ENCODE measurements at places on chromosomes 5 and 9.

DNA sequence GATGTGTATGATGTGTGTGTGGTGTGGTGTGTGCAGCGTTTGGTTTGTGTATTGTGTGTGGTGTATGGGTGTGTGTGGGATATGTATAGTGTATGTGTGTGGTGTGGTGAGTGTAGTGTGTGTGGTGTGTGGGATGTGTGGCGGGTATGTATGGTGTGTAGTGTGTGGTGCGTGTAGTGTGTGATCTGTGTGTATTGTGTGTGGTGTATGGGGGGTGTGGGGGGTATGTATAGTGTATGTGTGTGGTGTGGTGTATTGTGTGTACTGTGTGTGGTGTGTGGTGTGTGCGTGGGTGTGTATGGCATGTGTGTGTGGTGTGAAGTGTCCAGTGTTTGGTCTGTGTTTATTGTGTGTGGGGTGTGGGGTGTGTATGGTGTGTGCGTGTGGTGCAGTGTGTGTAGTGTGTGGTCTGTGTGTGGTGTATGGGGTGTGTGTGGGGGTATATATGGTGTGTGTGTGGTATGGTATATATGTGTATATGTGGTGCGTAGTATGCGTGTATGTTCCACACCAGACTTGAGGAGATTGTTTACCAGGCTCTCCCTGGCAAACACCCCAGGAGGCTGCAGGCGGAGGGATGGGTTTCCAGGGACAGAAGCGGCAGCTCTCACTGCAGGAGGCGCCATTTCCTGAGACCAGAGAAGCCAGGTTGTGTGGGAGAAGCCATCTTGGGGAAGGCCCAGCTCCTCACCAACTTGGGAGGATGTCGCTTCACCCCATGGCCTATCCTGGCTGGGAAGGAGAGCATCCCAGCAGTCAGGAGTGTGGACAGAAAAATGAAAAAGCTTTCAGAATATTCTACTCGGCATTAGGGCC is 138.1 kb downstream of the NXNL2 start:
- DNase-seq, result no peak
- H3K27me3 ChIP-seq, result peaks cover 7% of the 10 kb centered on the region
- H3K36me3 ChIP-seq, result no peaks in the 10 kb centered on the region
- no peaks in the 10 kb centered on the region for H3K4me1 ChIP-seq
- no peak overlapping the region for H3K4me3 ChIP-seq

- no peak overlapping the region for H3K27ac ChIP-seq
- no peak for DNase-seq
- H3K36me3 ChIP-seq, result no peaks in the 10 kb centered on the region
- H3K27me3 ChIP-seq, result peaks cover 2% of the 10 kb centered on the region
- no peak overlapping the region for H3K4me3 ChIP-seq
These were observed 111.0 kb upstream of the RETREG1 start for GRCh38 chr5:16727755-16728325.

GRCh38 chr9:91151718-91152095 is 210.0 kb downstream of the AUH start:
- peaks cover 52% of the 10 kb centered on the region for H3K36me3 ChIP-seq
- H3K27ac ChIP-seq, result peak overlapping the region; percentile 94
- peaks cover 85% of the 10 kb centered on the region for H3K4me1 ChIP-seq
- H3K27me3 ChIP-seq, result no peaks in the 10 kb centered on the region

GRCh38 chr5:67223211-67223610 is 26.6 kb upstream of the CD180 start:
- no peak overlapping the region for H3K4me3 ChIP-seq
- no peak overlapping the region for H3K27ac ChIP-seq
- H3K4me1 ChIP-seq, result peaks cover 38% of the 10 kb centered on the region
- no peaks in the 10 kb centered on the region for H3K36me3 ChIP-seq

DNA sequence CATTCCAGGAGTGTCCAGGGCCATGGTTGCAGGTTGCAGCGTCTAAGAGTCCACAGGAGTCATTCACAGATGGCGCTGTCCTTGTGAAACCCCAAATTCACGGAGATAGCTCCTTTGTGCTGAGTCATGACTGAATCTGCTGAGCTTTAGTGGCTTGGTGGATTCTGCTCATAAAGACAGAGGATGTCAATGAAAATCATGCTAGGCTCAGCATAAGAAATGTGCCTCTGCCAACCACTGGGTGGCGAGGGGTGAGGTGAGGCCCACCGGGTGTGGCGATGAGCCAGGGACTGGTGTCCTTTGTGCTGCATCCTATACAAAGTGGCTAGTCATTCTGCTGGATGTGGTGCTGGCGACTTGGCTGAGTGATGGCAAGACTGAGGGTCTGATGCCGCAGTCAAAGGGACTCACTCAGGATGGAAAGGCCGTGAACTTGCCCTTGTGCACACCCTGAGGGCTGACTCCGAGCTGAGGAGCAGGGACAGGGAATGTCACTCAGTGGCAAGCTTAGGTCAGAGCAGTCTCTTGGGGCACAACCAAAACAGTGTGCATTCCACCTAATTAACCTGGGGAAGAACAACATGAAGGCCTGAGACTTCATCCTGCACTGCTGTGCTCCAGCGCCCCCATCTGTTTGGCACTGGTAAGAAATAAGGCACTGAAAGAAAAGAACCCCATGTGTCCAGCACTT is 71.5 kb downstream of the DAP start:
- H3K27ac ChIP-seq, result no peak overlapping the region
- H3K36me3 ChIP-seq, result peaks cover 14% of the 10 kb centered on the region
- no peaks in the 10 kb centered on the region for H3K27me3 ChIP-seq
- H3K4me3 ChIP-seq, result no peak overlapping the region

- peak; percentile 55 for DNase-seq
- H3K27ac ChIP-seq, result peak overlapping the region; percentile 86
- peak overlapping the region; percentile 91 for H3K4me3 ChIP-seq
- no peaks in the 10 kb centered on the region for H3K27me3 ChIP-seq
- peaks cover 18% of the 10 kb centered on the region for H3K4me1 ChIP-seq
- peaks cover 9% of the 10 kb centered on the region for H3K36me3 ChIP-seq
These were observed 764 bp downstream of the CAMLG start for GRCh38 chr5:134738963-134739661.

- no peaks in the 10 kb centered on the region for H3K4me1 ChIP-seq
- no peak overlapping the region for H3K27ac ChIP-seq
- DNase-seq, result no peak
- H3K27me3 ChIP-seq, result peaks cover 2% of the 10 kb centered on the region
- H3K4me3 ChIP-seq, result no peak overlapping the region
These were observed 462.6 kb downstream of the ENC1 start for GRCh38 chr5:74177961-74178360.

GRCh38 chr5:168659286-168659847 is 80.2 kb upstream of the PANK3 start:
- no peak overlapping the region for H3K4me3 ChIP-seq
- no peaks in the 10 kb centered on the region for H3K36me3 ChIP-seq
- DNase-seq, result no peak
- peaks cover 3% of the 10 kb centered on the region for H3K27me3 ChIP-seq

GRCh38 chr5:119017994-119018393 is 29.6 kb upstream of the DTWD2 start:
- H3K27me3 ChIP-seq, result no peaks in the 10 kb centered on the region
- no peak overlapping the region for H3K4me3 ChIP-seq
- H3K27ac ChIP-seq, result no peak overlapping the region

- peaks cover 41% of the 10 kb centered on the region for H3K4me1 ChIP-seq
- peak; percentile 4 for DNase-seq
These were observed 14.7 kb downstream of the MGAT1 start for GRCh38 chr5:180787711-180788431.

GRCh38 chr5:10451137-10451824 is 9.6 kb downstream of the ROPN1L start:
- H3K36me3 ChIP-seq, result no peaks in the 10 kb centered on the region
- no peak overlapping the region for H3K27ac ChIP-seq
- peaks cover 6% of the 10 kb centered on the region for H3K4me1 ChIP-seq
- H3K4me3 ChIP-seq, result no peak overlapping the region

DNA sequence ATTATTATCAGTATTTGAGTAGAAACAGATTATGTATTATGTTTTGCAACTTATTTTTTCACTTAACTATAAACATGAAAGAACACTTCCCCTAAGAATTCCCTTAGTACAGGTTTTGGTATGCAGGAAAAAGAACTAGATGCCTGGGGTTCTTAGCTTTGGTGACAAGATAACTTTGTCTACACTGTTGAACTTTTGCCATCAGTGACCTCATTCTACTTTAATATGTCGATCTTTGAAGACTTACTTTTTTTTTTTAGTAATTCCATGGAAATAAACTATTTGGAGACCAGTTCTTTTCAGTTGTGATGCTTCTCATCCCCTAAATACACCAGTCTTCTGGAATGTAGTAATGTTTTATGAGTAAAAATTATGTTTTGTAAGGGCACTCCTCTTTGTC is 34.3 kb downstream of the ZNF462 start:
- no peaks in the 10 kb centered on the region for H3K27me3 ChIP-seq
- no peaks in the 10 kb centered on the region for H3K4me1 ChIP-seq
- H3K27ac ChIP-seq, result no peak overlapping the region

DNA sequence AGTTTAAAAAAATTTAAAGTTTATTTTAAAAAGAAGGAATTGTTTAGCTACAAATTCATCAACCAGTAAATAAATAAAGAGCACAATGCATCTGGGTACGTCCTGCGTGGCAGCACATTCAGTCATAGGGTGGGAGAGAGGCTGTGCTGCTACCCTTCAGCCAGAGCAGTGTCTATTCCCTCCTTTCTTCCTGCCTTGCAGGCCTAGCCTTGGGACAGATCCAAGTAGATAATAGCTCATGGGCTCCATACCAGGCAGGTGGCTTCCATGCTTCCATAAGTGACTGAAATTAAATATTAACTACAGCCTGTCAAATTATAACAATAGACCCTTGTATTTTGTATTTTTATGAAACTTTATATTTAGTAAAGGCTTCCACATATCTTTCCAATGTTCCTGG is 408.3 kb upstream of the RGMB start:
- H3K4me3 ChIP-seq, result no peak overlapping the region
- H3K27ac ChIP-seq, result no peak overlapping the region
- no peaks in the 10 kb centered on the region for H3K4me1 ChIP-seq
- no peaks in the 10 kb centered on the region for H3K27me3 ChIP-seq
- DNase-seq, result no peak

DNA sequence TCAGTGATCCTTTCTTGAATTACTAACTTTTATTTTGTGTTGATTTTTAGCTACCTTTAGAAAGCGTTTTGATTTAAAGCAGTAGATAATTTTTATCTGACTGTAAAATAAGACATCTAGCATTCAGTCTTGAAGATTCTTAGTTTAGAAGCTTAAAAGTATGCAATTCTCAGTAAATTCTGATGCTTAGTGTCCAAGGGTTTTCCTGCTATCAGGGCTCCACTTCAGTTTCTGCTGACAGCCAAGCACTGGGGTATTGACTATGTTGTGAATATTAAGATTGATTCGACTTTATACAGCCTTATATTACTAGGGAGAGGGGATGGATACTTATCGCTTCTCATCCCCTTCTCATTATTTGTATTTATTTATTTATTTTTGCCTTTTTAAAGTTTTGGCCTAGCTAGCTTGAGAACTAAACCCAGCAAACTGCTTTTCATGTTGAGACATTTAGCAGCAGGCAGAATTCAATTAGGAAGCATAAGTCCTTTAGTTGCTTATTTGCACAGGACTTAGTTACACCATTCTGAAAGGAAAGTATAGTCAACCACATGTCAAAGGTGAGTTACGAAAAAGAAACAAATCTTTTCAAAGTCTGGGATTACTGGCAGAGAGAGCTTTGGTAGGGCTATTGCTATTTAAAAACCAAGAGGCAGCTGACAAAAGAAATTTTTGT is 2.9 kb downstream of the PBX3 start:
- H3K4me3 ChIP-seq, result no peak overlapping the region
- DNase-seq, result no peak
- H3K27ac ChIP-seq, result no peak overlapping the region
- H3K36me3 ChIP-seq, result peaks cover 13% of the 10 kb centered on the region
- peaks cover 33% of the 10 kb centered on the region for H3K4me1 ChIP-seq

DNA sequence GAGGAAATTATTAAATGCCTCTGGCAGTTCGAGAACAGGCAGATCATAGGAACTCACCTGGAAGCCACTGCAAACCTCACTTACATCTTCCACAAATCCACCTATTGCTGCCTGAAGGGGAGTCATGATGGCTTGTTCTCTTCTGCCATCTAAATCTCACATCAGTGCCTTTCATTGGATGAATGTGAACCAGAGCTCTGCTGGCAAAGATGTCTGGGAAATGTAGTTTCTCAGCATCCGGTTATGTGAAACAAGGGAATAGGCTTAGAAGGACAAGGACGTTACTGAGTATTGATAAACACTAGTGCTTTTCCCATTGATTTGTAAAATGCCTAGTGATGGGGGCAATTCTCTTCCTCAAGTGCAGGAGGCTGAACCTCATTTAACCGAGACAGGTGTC is 483.3 kb downstream of the ARHGEF28 start:
- no peak overlapping the region for H3K27ac ChIP-seq
- DNase-seq, result no peak

GRCh38 chr5:84303315-84303714 is 81.4 kb downstream of the EDIL3 start:
- H3K27ac ChIP-seq, result no peak overlapping the region
- H3K36me3 ChIP-seq, result no peaks in the 10 kb centered on the region
- H3K4me3 ChIP-seq, result no peak overlapping the region
- H3K27me3 ChIP-seq, result no peaks in the 10 kb centered on the region
- no peak for DNase-seq
- H3K4me1 ChIP-seq, result no peaks in the 10 kb centered on the region

DNA sequence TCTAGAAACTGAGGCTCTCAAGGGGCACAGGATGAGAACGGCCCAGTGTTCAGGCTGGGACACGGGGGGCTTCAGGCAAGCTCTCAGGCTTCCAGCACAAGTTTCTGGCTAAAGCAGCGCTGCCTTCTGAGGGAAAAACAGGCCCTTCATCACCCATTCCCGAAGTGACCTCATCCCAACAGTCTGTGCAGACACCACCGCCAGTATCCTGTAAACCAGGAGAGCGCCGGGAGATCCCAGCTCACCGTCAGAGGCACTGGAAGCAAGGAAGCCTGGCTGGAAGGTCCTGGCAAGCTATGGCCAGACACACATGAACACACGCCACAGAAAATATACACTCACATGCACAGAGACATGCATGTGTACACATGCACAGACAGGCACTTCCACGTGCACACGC is 8.8 kb downstream of the SLC12A7 start:
- peak overlapping the region; percentile 2 for H3K27ac ChIP-seq
- no peaks in the 10 kb centered on the region for H3K27me3 ChIP-seq
- H3K36me3 ChIP-seq, result no peaks in the 10 kb centered on the region
- peak overlapping the region; percentile 34 for H3K4me3 ChIP-seq

GRCh38 chr9:126528111-126528510 is 85.6 kb upstream of the LMX1B start:
- H3K27me3 ChIP-seq, result peaks cover 9% of the 10 kb centered on the region
- H3K36me3 ChIP-seq, result no peaks in the 10 kb centered on the region
- H3K4me3 ChIP-seq, result no peak overlapping the region
- no peak for DNase-seq

GRCh38 chr5:10441992-10442435 is 335 bp downstream of the ROPN1L start:
- DNase-seq, result peak; percentile 24
- no peaks in the 10 kb centered on the region for H3K36me3 ChIP-seq
- peaks cover 31% of the 10 kb centered on the region for H3K4me1 ChIP-seq
- H3K4me3 ChIP-seq, result peak overlapping the region; percentile 72
- peaks cover 8% of the 10 kb centered on the region for H3K27me3 ChIP-seq

GRCh38 chr5:121138952-121139351 is 674.9 kb downstream of the PRR16 start:
- no peaks in the 10 kb centered on the region for H3K27me3 ChIP-seq
- no peaks in the 10 kb centered on the region for H3K4me1 ChIP-seq
- H3K36me3 ChIP-seq, result no peaks in the 10 kb centered on the region
- H3K27ac ChIP-seq, result no peak overlapping the region
- no peak overlapping the region for H3K4me3 ChIP-seq

Measured in activated CD8-positive, alpha-beta T cell treated with anti-CD3 and anti-CD28 coated beads for 36 hours (primary cell).